ENCODE measurements at places on chromosomes 3 and 15.

- DNase-seq: no peak
These were observed 47.5 kb downstream of the PTH1R start for GRCh38 chr3:46924921-46925584.

DNA sequence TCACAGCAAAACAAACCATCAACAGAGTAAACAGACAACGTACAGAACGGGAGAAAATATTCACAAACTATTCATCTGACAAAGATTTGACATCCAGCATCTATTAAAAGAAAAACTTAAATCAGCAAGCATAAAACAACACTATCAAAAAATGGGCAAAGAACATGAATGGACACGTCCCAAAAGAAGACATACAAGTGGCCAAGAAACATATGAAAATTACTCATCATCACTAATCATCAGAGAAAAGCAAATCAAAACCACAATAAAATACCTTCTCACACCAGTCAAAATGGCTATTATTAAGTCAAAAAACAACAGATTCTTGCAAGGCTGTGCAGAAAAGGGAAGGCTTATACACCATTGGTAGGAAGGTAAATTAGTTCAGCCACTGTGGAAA lies 13.7 kb upstream of the SERPINI2 start:
- DNase-seq: no peak

DNA sequence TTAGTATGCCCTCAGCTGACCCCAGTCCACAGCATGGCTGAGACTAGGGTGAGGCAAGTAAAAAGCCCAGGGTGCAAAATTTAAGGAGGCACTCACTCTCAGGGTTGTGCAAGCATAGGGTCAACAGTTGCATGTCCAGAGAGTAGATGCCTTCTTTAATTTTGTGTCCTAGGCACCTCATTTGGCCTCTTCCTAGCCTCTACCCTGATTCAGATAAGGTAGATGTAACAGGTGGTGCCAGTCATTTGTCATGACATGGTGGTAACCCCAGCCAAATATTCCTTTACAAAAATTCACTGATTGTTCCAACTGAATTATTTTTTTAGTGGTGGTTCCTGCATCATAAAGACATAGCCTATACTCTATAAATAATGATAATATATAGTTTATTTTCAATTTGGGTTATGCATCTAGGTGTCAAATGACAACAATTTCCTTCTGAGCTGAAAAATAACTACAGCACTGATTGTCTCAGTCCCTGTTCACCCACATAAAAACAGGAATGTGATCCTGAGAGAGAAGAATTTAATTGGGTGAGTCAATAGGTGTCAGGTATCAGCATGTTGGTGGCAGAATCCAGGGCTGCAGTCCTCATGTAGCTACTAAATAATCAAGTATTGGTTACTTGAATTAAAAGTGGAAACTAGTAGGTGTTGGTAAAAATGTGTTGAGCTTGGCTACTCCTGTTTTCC lies 44.2 kb upstream of the TIPARP start:
- no peak for DNase-seq

DNA sequence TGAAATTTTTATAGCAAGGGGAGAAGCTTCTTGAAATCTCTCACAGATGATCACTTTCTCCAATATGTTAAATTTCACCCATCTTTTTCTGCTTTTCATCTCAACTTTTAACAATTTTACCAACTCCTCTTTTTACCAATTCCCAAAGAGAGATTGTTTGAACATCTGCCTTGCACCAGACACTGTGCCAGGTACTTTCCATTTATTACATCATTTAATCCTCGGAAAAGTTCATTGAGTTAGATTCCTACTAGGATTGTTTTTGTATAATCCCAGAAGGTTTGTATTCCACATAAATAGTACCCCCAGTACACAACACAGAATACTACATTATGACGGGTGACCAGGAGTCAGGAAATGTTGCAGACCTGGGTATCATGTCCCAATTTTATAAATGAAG lies 74.1 kb downstream of the ATP8B4 start:
- DNase-seq: no peak

GRCh38 chr15:91456921-91457320 lies 356.9 kb downstream of the SV2B start:
- DNase-seq: no peak

DNA sequence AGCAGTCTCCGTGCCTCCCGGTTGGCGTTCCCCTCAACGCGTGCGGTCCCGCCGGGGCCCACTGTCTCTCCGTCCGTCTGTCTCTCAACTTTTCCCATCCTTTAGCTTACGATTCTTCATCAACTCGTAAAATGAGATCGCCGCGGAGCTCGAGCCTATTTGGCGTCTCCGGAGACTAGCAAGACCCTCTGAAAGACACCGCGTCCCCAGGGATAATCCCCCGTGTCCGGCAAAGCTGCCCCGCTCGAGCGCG lies 3.4 kb downstream of the GATA2 start:
- no peak for DNase-seq

DNA sequence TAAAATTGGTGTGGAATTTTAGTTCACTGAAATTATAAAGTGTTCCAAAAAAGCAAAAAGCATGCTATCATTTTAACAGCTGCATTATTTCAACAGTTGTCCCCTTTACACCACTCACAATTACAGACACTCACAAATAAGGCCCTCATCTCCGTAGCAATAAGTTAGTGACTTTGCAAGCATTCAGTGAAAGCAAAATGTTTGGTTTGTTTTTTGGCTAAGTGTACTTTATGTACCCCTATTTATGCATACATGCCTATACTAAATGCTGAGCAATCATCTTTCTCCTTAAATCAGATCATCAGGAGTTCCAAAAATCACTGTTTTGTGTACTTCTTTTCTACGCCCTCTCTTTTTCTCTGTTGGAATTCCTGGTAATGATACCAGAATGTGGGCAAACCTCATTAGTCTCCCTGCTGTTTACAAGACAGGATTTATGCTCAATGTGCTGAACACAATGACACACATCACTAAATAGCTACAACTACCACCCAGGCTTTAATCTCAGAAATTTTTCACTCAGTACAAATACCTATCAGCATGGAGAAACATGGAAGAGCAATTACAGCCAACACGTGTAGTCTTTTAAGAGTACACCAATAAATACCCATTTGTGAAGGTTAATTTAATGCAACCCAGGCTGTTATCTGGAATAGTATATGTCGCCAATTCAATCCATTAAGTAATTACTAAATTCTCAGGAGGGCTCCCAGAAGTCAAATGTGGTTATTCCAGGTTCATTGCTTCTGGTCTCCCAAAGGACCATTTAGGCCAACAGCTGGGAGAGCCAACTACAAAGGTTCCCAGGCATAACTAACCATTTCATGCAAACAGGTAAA lies 12.0 kb downstream of the ALDH1A2 start:
- DNase-seq: no peak

GRCh38 chr3:133494469-133494868 lies 79.0 kb upstream of the CDV3 start:
- DNase-seq: no peak

DNA sequence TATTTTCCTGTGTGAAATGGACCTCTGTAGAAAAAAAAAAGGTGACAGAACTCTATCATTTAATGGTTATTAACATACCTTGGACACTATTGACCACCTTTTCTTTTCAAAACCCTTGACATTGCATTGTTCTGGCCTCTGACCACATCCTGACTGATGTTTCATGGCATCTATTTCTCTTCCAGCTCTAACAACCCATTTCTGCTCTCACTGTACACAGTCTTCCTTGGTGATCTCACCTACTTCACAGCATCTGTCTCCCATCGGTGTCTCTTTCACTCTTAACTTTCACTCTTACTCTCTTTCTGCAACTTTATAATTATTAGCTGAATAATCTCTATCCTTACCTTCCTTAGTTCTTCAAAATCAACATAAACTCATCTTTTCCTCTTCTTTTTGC lies 217.4 kb upstream of the CD96 start:
- no peak for DNase-seq

DNA sequence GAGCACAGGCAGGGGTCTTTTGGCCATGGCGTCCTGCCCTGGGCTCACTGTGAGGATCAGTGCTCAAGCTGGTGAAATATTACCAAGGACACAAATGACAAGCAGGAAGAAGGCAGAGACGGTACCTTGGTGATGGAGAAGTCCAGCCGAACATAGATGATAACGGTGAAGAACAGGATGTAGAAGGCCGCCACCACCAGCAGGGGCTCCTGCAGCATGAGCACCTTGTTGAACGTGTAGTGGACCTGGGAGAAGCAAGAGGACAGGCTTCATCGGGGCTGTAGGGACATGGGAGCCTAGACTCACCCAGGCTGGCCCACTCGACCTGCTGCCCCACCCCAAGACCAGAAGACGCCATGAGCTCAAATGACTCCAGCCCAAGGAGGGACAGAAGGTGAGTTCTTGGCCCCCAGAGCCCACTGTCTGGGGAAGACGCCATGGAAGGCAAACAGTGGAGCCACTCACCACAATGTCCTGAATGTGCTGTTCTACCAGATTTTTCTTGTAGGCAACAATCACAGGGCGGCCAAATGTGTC lies 25.1 kb downstream of the RPN1 start:
- no peak for DNase-seq

- no peak for DNase-seq
These were observed 142.2 kb upstream of the MRPS22 start for GRCh38 chr3:139201446-139202225.

- DNase-seq: no peak
These were observed 12.6 kb downstream of the ETV5 start for GRCh38 chr3:186096290-186096689.

DNA sequence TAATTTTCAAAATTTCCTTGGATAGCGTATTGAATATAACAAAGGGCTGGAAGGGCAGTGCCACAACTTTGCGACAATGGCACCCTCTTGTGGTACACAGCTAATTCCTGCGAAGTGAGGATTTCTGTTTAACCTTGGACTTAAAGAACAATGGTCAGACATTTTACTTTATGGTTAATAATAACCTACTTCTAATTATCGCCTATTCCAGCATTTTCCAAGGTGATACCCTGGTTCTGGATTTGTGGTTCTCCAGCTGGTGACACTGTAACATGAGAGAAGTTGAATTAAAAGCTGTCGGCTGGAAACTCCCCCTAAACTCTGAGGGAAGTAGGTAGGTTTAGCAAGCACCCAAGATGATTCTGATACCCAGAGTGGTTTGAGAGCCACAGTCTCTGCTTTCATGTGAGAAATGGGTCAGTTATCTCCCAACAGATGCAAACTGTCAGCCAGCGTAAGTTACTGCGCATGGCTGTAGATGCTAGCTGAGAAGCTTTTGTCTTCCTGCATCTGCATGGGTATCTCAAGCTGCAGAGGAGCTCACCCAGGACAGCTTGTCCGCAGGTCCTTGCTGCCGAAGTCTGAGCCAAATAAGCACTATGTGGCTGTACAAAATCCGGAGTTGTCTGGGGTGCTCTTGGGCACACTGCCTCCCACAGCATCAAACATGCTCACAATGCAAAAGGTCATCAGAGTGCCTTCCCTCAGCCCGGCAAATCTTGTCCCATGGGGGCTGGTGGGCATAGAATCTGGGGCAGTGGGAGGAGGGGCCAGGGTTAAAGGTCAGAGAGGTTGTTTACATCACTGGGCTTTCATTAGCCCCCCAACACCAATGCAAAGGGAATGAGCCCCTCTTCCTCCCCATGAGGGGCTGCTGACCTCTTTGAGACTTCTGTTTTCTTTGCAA lies 6.6 kb upstream of the CHSY1 start:
- DNase-seq: peak; percentile 73

GRCh38 chr3:173703771-173704170 lies 306.2 kb downstream of the NLGN1 start:
- no peak for DNase-seq

DNA sequence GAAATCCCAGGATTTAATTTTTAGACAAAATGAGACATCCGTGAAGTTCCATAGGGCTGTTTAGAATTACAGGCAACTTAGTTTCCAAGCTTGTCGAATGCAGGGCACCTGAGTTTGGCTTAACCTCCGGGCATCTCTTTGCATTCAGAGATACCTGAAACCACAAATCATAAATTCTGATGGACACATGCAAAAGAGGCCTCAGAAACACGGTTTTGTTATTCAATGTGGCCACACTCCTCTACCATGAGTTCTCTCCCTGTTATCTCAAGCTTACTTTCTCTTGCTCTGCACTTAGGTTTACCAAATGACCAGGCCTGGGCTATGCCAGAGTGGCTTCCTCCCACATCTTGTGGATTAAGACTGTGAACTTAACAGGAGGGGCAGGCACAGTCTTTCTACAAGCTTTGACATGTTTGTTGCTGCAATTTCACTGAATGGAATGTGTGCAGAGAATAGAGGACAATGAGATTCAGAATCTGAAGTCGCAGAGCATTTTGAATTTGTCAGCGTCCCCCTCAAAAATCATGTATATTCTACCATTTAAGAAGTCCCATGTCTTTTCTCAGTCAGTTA lies 137.7 kb downstream of the TPRG1 start:
- DNase-seq: no peak

- no peak for DNase-seq
These were observed 59.9 kb upstream of the CHRM5 start for GRCh38 chr15:33908406-33908805.

DNA sequence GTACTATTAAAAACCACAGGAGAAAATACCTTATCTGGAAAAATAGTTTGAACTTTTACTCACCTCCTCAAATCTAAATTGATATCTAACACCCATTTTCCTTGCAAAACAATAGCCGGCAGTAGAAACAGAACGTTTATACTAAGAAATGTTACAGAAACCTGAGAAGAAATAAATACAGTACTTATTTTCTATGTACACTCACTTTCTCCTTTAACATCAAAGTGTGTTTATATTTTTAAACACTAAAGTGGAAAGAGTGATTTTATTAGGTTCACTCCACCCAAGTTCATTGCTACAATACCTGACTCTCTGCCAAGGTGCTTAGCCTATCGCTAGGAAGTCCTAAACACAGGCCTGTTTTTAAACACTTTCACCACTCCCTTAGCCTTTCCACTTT lies 87.8 kb upstream of the TJP1 start:
- no peak for DNase-seq

DNA sequence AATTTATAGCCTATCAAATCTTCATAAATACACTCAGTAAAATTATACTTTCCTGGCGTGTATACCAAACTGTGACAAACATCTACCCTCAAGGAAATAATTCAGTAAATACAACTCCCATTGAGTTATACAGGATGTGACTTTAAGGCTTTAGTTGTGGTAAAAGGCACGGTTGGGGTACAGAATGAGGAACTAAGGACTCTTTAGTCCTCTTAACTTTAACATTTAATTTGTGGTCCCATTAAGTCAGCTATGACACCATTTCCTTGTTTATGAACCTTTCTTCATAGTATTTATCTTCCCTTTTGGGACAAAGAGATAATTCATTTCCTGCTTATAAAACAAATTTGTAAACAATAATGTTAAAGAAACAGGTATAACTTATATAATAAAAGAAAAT lies 30.2 kb downstream of the IFT80 start:
- peak; percentile 8 for DNase-seq

GRCh38 chr3:135325726-135326235 lies 530.7 kb downstream of the EPHB1 start:
- no peak for DNase-seq

- no peak for DNase-seq
These were observed 725.4 kb upstream of the DPPA4 start for GRCh38 chr3:110062716-110063115.

GRCh38 chr3:189966843-189967242 lies 153.9 kb downstream of the P3H2 start:
- DNase-seq: no peak

DNA sequence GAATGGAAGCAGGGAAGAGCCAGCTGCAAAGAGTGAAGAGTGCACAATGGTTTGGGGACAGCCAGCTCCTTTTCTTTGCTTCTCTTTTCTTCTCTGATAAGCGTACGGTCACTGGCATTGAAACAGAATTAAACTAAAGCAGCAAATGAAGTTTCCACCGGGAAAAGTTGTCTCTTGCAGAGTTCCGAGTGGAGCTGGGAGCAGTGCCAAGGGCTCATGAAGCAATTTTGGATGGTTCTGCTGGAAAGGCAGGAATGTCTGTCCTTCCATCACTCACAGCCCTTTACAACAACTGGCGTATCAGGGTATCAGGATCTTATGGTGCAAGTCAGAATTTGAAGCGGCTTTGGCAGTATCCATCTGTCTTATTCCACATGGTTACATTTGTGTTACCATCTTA lies 1042.9 kb downstream of the NTRK3 start:
- DNase-seq: no peak

All from CD4-positive, alpha-beta T cell treated with Interleukin-12 subunit alpha and Interleukin-12 subunit beta, for 1 hour (primary cell).